ENCODE measurements at places on chromosomes 13 and 19. TPM values are rescaled to one million over a fixed set of nuclear protein-coding genes. Genes with fewer than 3 reads are reported as not detected.
A peak's percentile ranks its signal among the peaks of the same experiment; 100 is the strongest.

DNA sequence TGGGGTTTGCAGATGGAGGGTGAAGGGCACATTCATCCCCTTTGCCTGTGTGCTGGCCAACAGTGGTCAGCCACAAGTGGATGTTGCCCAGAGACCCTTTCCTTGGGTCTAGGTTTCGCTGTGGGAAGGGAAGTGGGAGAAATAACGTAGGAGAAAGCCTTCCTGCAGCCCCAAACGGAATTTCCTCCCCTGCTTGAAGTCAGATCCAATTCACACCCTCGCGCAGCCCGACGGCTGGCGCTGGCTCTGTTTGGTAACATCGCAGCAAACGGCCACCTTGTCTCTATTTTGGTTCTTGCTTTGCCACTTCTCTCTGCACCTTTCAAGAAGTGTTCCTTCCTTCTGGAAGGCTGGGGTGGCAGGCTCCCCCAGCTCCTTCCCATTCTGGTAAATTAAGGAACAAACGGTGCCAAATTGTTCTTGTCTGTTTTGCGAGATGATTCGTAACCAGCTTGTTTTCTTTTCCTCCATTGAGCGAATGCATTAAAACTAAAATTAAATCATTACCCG lies 45.4 kb downstream of the CHST8 start:
- H3K27me3 ChIP-seq, result peaks cover 75% of the 10 kb centered on the region
- no peaks in the 10 kb centered on the region for H3K36me3 ChIP-seq
- H3K4me3 ChIP-seq, result no peak overlapping the region
- H3K27ac ChIP-seq, result no peak overlapping the region
- no peaks in the 10 kb centered on the region for H3K4me1 ChIP-seq

Gene HIF3A
- total RNA-seq, result 0.68 TPM

GRCh38 chr13:113169277-113170272 lies 11.1 kb downstream of the PROZ start:
- no peaks in the 10 kb centered on the region for H3K36me3 ChIP-seq
- DNase-seq, result no peak
- H3K27ac ChIP-seq, result no peak overlapping the region
- no peaks in the 10 kb centered on the region for H3K27me3 ChIP-seq

DNA sequence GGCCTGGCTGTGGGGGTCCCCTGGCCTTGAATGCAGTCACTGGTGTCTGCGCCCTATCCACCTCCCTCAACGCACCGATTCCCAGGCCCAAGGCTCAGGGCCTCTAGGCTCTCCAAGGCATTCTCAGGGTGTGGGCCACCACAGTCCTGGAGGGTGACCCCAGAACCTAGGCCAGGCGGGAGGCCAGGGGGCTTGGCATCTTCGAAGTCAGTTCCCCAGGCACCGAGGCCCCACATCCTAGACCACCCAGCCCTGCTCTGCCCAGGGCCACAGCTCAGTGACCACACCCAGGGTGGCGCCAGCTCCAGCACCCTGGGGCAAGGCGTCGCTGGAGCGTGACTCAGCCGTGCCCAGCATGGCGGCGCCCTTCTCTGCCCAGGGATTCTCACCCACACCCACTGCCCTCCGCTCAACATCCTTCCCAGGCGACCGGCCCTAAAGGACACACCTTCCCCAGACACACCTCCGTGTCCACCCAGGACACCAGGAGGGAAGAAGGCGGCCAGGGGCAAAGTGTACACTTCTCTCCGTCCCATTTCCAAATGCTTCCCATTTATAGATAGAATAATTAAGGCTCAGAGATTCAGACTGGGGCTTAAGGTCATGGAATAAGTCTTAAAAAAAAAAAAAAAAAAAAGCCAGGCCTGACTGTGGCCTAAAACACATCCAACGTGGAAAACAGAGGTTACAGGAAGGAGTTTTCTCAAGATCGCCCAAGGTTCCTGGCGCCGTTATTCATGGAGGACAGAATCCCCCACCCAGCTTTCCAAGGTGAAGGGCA lies 36.4 kb upstream of the NANOS3 start:
- DNase-seq, result peak; percentile 76
- no peaks in the 10 kb centered on the region for H3K27me3 ChIP-seq
- peak overlapping the region; percentile 96 for H3K27ac ChIP-seq
- H3K36me3 ChIP-seq, result peaks cover 96% of the 10 kb centered on the region
- H3K4me1 ChIP-seq, result peaks cover 14% of the 10 kb centered on the region

- no peaks in the 10 kb centered on the region for H3K27me3 ChIP-seq
- H3K4me1 ChIP-seq, result no peaks in the 10 kb centered on the region
- no peak overlapping the region for H3K4me3 ChIP-seq
- H3K36me3 ChIP-seq, result peaks cover 13% of the 10 kb centered on the region
- DNase-seq, result no peak
- no peak overlapping the region for H3K27ac ChIP-seq
Observed at GRCh38 chr13:50030315-50030714, 15.1 kb downstream of the KCNRG start.

- H3K27ac ChIP-seq, result no peak overlapping the region
- H3K4me3 ChIP-seq, result no peak overlapping the region
- no peaks in the 10 kb centered on the region for H3K36me3 ChIP-seq
- H3K27me3 ChIP-seq, result no peaks in the 10 kb centered on the region
- H3K4me1 ChIP-seq, result no peaks in the 10 kb centered on the region
Observed at GRCh38 chr13:89212186-89212585, 1541.0 kb downstream of the SLITRK5 start.

GRCh38 chr13:22161871-22162270 lies 491.0 kb downstream of the FGF9 start:
- H3K27me3 ChIP-seq, result no peaks in the 10 kb centered on the region
- H3K27ac ChIP-seq, result no peak overlapping the region
- no peaks in the 10 kb centered on the region for H3K36me3 ChIP-seq
